Ascending aorta (tissue), 2 donors: ENCODE measurements at places on chromosomes 4 and X.

DNA sequence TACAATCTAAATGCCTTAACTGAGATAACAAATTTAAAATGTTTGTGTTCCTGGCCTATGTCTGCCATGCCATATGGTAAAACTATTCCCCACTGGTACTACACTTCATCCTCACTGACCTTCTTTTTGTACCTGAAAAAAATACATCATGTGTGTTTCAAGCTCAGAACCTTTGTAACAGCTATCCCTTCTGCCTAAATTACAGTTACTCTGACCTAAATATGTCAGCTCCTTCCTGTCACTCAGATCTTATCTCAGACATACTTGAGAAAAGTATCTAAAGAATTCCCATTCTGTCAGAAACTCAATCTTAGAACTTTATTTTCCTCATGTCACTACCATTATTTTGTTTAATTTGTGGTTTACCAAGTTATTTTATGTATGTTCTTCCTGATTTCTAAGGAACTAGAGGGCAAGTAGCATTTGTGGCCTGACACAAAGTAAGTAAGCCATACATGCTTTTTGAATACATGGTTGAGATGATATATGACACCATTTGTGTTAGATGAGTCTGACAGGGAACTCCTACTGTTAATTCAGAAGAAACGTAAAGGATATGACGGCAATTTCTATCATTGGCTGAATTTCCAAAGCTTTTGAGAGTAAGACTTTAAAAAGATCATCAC is 456.5 kb upstream of the NDST3 start:
- H3K4me1 ChIP-seq, result no peaks in the 10 kb centered on the region
- H3K36me3 ChIP-seq, result no peaks in the 10 kb centered on the region
- DNase-seq, result no peak
- no peak overlapping the region for H3K4me3 ChIP-seq
- no peaks in the 10 kb centered on the region for H3K27me3 ChIP-seq

- H3K4me3 ChIP-seq, result no peak overlapping the region
- no peak overlapping the region for H3K27ac ChIP-seq
- no peaks in the 10 kb centered on the region for H3K4me1 ChIP-seq
- no peak for DNase-seq
These were observed 76.4 kb downstream of the CLCN4 start for GRCh38 chrX:10233173-10233572.

GRCh38 chrX:17484592-17484991 is 109.6 kb downstream of the NHS start:
- peaks cover 2% of the 10 kb centered on the region for H3K4me1 ChIP-seq
- no peaks in the 10 kb centered on the region for H3K36me3 ChIP-seq
- no peak overlapping the region for H3K4me3 ChIP-seq
- no peak overlapping the region for H3K27ac ChIP-seq
- no peaks in the 10 kb centered on the region for H3K27me3 ChIP-seq

DNA sequence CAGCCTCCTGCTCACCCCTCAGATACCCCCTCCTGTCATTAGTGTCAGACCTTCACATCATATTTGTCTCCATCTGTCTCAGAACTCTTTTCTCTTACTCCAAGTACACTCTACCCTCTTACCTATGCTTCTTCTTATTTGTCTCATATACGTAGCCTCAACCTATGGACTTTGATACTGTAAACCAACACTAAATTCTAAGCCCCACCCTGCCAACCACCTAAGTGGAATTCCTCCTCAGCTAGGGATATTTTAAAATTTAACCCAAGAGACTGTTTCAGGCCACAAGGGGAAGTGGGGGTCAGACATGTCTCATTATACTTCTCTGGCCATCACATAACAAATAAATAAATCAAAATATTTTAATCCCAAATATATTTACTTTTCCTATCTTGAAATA is 778.1 kb upstream of the GRID2 start:
- DNase-seq, result no peak
- no peaks in the 10 kb centered on the region for H3K36me3 ChIP-seq
- no peak overlapping the region for H3K4me3 ChIP-seq
- no peaks in the 10 kb centered on the region for H3K4me1 ChIP-seq
- no peak overlapping the region for H3K27ac ChIP-seq

GRCh38 chr4:40939856-40940255 is 190.1 kb downstream of the NSUN7 start:
- H3K27ac ChIP-seq, result peak overlapping the region; percentile 49
- H3K27me3 ChIP-seq, result no peaks in the 10 kb centered on the region
- DNase-seq, result no peak

- H3K27ac ChIP-seq, result no peak overlapping the region
- no peak for DNase-seq
- H3K27me3 ChIP-seq, result no peaks in the 10 kb centered on the region
- no peak overlapping the region for H3K4me3 ChIP-seq
- H3K4me1 ChIP-seq, result no peaks in the 10 kb centered on the region
- no peaks in the 10 kb centered on the region for H3K36me3 ChIP-seq
These were observed 84.8 kb downstream of the ANOS1 start for GRCh38 chrX:8647176-8647575.

DNA sequence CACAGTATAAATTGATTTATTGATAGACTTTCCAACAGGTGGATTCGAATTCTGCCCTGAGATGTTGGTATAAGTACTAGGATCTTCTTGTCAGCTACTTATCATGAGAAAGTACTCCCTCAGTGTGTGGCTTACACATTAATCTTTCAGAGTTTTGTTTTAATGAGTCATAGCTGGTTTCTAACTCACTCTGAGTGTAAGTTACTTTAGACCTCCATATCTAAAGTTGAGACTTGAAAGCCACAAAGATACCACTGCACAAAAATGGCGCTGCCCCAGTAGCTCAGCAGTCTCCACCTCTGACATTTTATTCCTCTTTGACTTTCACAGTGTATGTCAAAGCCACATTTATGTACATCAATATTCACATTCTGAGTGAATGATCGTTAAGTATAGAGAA is 318.5 kb downstream of the ARAP2 start:
- DNase-seq, result no peak
- no peak overlapping the region for H3K27ac ChIP-seq
- H3K4me3 ChIP-seq, result no peak overlapping the region
- no peaks in the 10 kb centered on the region for H3K27me3 ChIP-seq
- no peaks in the 10 kb centered on the region for H3K36me3 ChIP-seq

- no peak overlapping the region for H3K27ac ChIP-seq
- no peak overlapping the region for H3K4me3 ChIP-seq
- no peaks in the 10 kb centered on the region for H3K27me3 ChIP-seq
- H3K4me1 ChIP-seq, result no peaks in the 10 kb centered on the region
- DNase-seq, result no peak
These were observed 147.2 kb downstream of the SPCS3 start for GRCh38 chr4:176467001-176467400.

- H3K27ac ChIP-seq, result no peak overlapping the region
- H3K27me3 ChIP-seq, result no peaks in the 10 kb centered on the region
- no peak overlapping the region for H3K4me3 ChIP-seq
- no peak for DNase-seq
These were observed 69.0 kb downstream of the ATOH1 start for GRCh38 chr4:93897559-93897958.

GRCh38 chrX:45992402-45993123 is 552.7 kb downstream of the ZNF674 start:
- DNase-seq, result no peak
- no peaks in the 10 kb centered on the region for H3K36me3 ChIP-seq
- no peak overlapping the region for H3K4me3 ChIP-seq
- H3K4me1 ChIP-seq, result no peaks in the 10 kb centered on the region

DNA sequence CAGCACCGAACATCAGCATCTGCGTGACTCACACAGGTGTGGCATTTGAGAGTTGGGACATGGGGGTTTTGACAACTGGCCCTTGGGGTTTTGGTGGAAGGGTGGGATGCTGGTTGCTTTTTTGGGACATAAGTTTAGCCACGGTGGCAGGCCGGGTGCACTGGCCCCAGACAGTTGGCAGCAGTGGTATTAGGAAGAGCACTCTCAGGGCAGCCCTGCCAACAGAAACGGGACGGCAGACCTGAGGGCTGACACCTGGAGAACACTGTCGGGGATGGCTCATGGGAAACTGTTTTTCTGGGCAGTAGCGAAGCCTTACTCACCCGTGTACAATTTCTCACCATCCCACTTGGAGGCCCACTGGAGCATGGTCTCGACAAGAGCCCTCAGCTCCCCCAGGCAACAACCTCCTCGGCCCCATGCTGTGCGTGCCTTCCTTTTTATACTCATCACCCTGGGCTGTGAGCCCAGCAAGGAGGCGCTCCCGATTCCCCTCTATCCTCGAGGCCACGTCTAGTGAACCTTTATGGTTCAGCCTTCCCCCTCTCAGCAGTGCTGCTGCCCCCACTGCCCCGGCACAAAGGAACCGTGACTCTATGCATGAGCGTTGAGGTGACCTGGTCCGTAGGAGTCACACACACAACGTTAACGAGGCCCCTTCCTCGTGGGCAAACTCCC is 30.6 kb downstream of the WDR1 start:
- peaks cover 100% of the 10 kb centered on the region for H3K36me3 ChIP-seq
- no peaks in the 10 kb centered on the region for H3K27me3 ChIP-seq
- H3K27ac ChIP-seq, result no peak overlapping the region
- H3K4me3 ChIP-seq, result no peak overlapping the region

GRCh38 chr4:6845027-6845426 is 62.5 kb downstream of the KIAA0232 start:
- peaks cover 32% of the 10 kb centered on the region for H3K36me3 ChIP-seq
- no peaks in the 10 kb centered on the region for H3K27me3 ChIP-seq
- no peak for DNase-seq
- no peak overlapping the region for H3K27ac ChIP-seq
- H3K4me1 ChIP-seq, result no peaks in the 10 kb centered on the region

DNA sequence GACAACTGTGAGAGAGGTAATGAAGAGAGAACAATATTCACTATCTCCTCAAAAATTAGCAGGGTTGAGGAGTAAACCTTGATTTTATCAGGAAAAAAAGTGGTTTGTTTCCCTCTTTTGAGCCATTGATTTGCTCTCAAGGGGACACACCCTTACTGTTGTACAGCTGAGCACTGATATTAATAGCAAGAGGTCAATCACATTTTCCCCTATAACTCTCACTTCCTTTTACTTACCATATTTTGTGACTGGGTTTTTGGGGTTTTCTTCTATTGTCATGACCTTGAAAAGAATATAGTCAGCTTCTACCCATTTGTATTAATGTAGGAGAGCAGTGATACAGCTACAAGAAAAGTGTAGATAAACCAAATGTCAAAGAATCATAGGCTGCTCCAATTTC is 70.2 kb upstream of the LONRF3 start:
- H3K4me3 ChIP-seq, result no peak overlapping the region
- no peaks in the 10 kb centered on the region for H3K27me3 ChIP-seq
- no peak for DNase-seq
- no peaks in the 10 kb centered on the region for H3K36me3 ChIP-seq
- no peaks in the 10 kb centered on the region for H3K4me1 ChIP-seq

DNA sequence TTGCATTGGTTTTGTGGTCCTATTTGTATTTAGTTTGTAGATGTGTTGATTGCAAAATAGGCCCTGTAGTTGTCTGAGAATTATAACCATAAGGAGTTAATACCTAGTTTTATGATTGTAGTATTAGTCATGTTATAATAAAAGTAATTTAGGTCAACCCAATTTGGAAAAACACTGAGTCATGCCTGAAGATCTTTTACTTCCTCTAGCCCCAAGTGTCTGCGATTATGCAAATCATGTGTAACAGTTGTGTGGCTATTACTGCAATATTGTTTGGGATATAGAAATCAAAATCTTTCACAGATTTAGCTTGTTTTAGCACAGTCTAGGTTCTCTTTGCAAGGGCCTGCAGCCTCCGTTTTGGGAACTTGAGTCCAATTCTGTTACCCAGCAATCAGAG is 12.6 kb downstream of the SRD5A3 start:
- peak overlapping the region; percentile 41 for H3K4me3 ChIP-seq
- H3K36me3 ChIP-seq, result no peaks in the 10 kb centered on the region
- H3K4me1 ChIP-seq, result peaks cover 22% of the 10 kb centered on the region
- H3K27ac ChIP-seq, result peak overlapping the region; percentile 80

DNA sequence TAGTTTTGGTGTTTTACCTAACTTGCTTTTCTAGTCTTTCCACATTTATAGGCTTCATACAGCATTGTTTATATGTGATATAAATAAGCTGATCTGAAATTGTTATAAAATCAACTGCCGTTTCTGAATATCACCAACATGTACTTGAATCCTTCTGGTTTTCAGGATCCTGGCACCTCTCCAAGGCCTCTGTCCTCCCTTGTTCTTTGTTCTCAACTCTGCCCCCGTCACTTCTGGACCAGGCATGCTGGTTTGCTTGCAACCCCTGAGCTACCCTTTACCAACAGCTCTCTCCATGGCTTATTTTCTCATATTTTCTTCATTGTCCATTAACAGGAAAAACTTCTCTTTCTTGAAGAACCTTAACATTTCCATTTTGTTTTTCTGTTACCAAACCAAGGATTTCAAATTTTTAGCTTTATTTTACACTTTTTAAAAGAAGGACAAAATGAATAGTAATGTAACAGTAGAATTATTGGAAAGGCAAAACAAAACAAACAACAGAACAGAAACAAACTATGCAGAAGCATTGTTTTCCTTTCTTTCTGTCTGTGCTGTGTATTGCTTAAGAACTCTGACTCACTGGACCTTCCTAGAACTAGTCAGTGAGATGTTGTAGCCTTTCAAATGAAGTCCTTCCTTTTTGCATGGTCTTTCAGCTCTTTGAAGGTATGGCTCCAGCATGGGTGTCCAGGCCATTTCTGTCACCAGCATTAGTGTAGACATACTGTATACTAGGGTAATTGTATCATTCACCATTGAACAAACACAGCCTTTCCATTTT is 44.8 kb downstream of the BANK1 start:
- H3K4me3 ChIP-seq, result no peak overlapping the region
- H3K36me3 ChIP-seq, result no peaks in the 10 kb centered on the region
- no peaks in the 10 kb centered on the region for H3K4me1 ChIP-seq

GRCh38 chrX:68995780-68996551 is 167.1 kb downstream of the EFNB1 start:
- H3K27me3 ChIP-seq, result no peaks in the 10 kb centered on the region
- DNase-seq, result no peak
- no peak overlapping the region for H3K4me3 ChIP-seq
- no peak overlapping the region for H3K27ac ChIP-seq
- no peaks in the 10 kb centered on the region for H3K36me3 ChIP-seq

GRCh38 chr4:15238720-15239119 is 189.1 kb upstream of the C1QTNF7 start:
- peak overlapping the region; percentile 26 for H3K27ac ChIP-seq
- H3K36me3 ChIP-seq, result no peaks in the 10 kb centered on the region
- H3K4me3 ChIP-seq, result no peak overlapping the region
- H3K4me1 ChIP-seq, result peaks cover 6% of the 10 kb centered on the region
- no peaks in the 10 kb centered on the region for H3K27me3 ChIP-seq

DNA sequence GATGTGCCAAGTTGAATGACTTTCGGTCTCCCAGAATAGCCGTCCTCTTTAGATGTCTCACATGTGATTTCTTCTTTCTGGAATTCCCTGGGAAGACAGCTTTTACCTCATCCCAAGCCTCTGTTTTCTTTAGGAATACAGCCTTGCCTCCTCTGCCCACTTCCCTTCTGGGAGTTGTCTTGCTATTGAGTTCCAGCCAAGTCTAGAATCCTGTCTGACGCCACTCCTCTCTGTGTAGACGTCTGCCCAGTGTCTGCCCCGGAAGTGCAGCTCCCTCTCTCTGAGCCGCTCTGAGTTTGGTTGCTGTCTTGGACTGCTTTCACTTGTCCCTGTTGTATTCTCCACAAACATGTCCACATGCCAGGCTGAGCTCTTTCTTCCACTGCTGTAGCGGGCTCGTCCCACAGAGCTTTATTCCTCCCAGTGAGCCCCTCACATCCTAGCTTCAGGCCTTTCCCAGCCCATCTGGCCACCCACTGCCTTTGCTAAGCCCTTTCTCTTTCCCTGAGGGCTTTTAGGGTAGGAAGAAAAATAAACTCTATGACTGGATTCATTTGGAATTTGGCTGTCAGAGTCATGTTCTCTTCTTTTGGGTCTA is 9.0 kb upstream of the IGFBP7 start:
- H3K4me3 ChIP-seq, result peak overlapping the region; percentile 36
- peaks cover 14% of the 10 kb centered on the region for H3K4me1 ChIP-seq
- no peaks in the 10 kb centered on the region for H3K27me3 ChIP-seq
- DNase-seq, result no peak
- no peaks in the 10 kb centered on the region for H3K36me3 ChIP-seq
- peak overlapping the region; percentile 89 for H3K27ac ChIP-seq
